ENCODE measurements at places on chromosomes 16 and 17. TPM values are rescaled to one million over a fixed set of nuclear protein-coding genes. Genes with fewer than 3 reads are reported as not detected.

Gene PLLP
- 1.9 TPM for polyA plus RNA-seq

Gene COIL
- 19.9 TPM for polyA plus RNA-seq

Gene SMIM22
- polyA plus RNA-seq = not detected

Gene EFNB3
- polyA plus RNA-seq = 0.96 TPM

Gene TPPP3
- 10.9 TPM for polyA plus RNA-seq

Gene ZG16B
- 0.54 TPM for polyA plus RNA-seq

Gene CACNG3
- not detected for polyA plus RNA-seq

Gene IGF2BP1
- polyA plus RNA-seq = 38.0 TPM

Gene RAB11FIP3
- 18.4 TPM for polyA plus RNA-seq

Gene PEMT
- 43.0 TPM for polyA plus RNA-seq

Gene AP2B1
- 110 TPM for polyA plus RNA-seq

Gene PITPNM3
- polyA plus RNA-seq = 2.2 TPM

Gene SLC47A2
- polyA plus RNA-seq = 0.16 TPM

Gene TVP23C
- polyA plus RNA-seq = 19.9 TPM

Gene TEKT3
- not detected for polyA plus RNA-seq

Gene TMEM235
- not detected for polyA plus RNA-seq

Gene IFT20
- 56.8 TPM for polyA plus RNA-seq

Gene SCN4A
- polyA plus RNA-seq = 0.03 TPM

Gene ATAD5
- polyA plus RNA-seq = 4.5 TPM

Gene LPO
- polyA plus RNA-seq = not detected

Gene PRSS21
- polyA plus RNA-seq = not detected

Gene PITPNC1
- 3.7 TPM for polyA plus RNA-seq

Gene TPSAB1
- not detected for polyA plus RNA-seq

Gene CAPNS2
- not detected for polyA plus RNA-seq

Gene CYBC1
- polyA plus RNA-seq = 89.8 TPM

Gene CCDC92B
- polyA plus RNA-seq = 0.12 TPM

Gene CDC6
- polyA plus RNA-seq = 67.0 TPM

Gene MT3
- not detected for polyA plus RNA-seq

Gene PRKCB
- 0.13 TPM for polyA plus RNA-seq

Gene RNF222
- not detected for polyA plus RNA-seq

Gene NME2
- polyA plus RNA-seq = 1,828 TPM

Gene CAPN15
- polyA plus RNA-seq = 33.3 TPM

Gene DLX3
- 0.04 TPM for polyA plus RNA-seq

Gene CDH11
- 1.1 TPM for polyA plus RNA-seq

Gene NME3
- 59.2 TPM for polyA plus RNA-seq

Gene UMOD
- not detected for polyA plus RNA-seq

Gene ABCC3
- 288 TPM for polyA plus RNA-seq

Gene LYRM9
- 2.0 TPM for polyA plus RNA-seq

Gene TNS4
- 61.6 TPM for polyA plus RNA-seq

Gene GLTPD2
- polyA plus RNA-seq = not detected

Gene HNF1B
- polyA plus RNA-seq = 20.8 TPM

Gene OMG
- polyA plus RNA-seq = not detected

Gene CRYBA1
- 0.12 TPM for polyA plus RNA-seq

Gene CMTM2
- 0.09 TPM for polyA plus RNA-seq

Gene VWA3A
- polyA plus RNA-seq = not detected

Gene OTOA
- polyA plus RNA-seq = not detected

Gene UTP4
- 77.1 TPM for polyA plus RNA-seq

Gene STAT5B
- polyA plus RNA-seq = 33.1 TPM

Gene SPN
- 0.03 TPM for polyA plus RNA-seq

Gene MGAT5B
- 16.2 TPM for polyA plus RNA-seq

Gene IL21R
- 0.04 TPM for polyA plus RNA-seq

Gene TNP2
- not detected for polyA plus RNA-seq

Gene PVALEF
- not detected for polyA plus RNA-seq

Gene RAP1GAP2
- 8.3 TPM for polyA plus RNA-seq

Gene LRRC36
- polyA plus RNA-seq = 0.48 TPM

Gene CLEC18C
- polyA plus RNA-seq = 0.09 TPM

All from A549 (cell line).